ENCODE measurements at places on chromosomes 6 and 20. TPM values are rescaled to one million over a fixed set of nuclear protein-coding genes. Genes with fewer than 3 reads are reported as not detected.

The CGA gene
- not detected for total RNA-seq

The HLA-F gene
- total RNA-seq: 256 TPM

The RIMS1 gene
- total RNA-seq: not detected

The MAS1 gene
- total RNA-seq: not detected

The CDH4 gene
- 0.10 TPM for total RNA-seq

The IRF4 gene
- 689 TPM for total RNA-seq

- no peak for DNase-seq
Measured at GRCh38 chr6:383856-384255, 7.7 kb upstream of the IRF4 start.

GRCh38 chr20:57748601-57749130 lies 38.9 kb upstream of the PMEPA1 start:
- DNase-seq: peak; percentile 73

DNA sequence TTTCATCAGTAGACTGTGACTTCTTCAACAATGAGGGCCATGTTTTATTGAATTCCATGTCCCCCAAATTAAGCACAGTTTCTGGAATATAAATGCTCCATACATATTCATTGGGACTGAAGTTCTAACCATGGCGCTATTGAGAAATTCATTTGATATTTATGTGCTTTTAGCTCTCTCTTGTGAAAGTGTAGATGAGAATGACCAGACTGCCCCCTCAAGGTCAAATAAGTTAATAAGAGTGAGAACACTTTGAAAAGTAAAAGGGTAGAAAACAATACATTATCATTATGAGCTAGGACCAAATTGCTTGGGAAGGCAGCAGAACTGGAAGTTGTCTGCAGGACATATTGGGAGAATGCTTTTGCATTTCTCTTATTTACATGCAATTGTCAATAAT lies 597.9 kb downstream of the EPM2A start:
- DNase-seq: no peak

GRCh38 chr6:22036275-22036674 lies 260.6 kb downstream of the PRL start:
- DNase-seq: no peak

- DNase-seq: no peak
Measured at GRCh38 chr20:20204256-20204655, 151.9 kb downstream of the CFAP61 start.

- DNase-seq: no peak
Measured at GRCh38 chr6:159953091-159953601, 15.7 kb upstream of the IGF2R start.

GRCh38 chr6:133286765-133287164 lies 45.6 kb downstream of the EYA4 start:
- no peak for DNase-seq

- DNase-seq: no peak
Measured at GRCh38 chr6:36020154-36020553, 4.3 kb downstream of the SLC26A8 start.

- no peak for DNase-seq
Measured at GRCh38 chr6:74044417-74045096, 348.6 kb downstream of the CD109 start.

DNA sequence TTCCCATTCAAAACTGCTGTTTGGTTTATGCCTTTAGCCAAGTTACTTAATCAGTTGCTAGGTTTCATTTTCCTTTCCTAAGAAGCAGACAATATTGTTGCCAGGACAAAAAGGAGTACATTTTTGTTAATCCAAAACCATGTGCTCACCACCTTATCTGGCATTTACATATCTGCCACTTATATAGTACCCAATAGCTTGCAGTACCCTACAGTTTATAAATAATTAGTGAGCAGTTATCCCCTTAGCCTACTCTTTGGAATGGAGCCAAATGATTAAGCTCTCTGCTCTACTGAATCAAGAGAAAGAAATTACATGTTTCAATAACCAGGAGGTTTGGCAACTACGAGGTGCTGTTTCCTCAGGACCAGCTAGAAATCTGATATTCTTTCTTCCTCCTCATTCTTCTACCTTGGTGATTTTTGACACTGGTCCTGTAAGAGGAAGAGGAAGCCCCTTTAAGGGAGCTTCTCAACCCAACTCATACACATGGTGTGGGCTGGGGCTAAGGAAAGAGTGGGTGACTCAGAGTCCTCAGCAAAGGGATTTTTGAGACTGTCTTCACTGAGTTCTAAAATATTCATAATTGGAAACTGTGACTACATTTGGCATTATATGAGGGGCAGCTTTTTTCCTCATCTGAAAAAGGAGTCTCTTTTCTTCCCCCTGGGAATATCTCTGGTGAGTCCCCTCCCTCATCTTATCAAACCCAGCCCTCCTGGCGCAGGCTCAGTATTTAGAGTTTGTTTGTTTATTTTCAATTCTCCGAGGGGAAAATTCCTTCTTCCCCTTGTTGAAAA lies 1.5 kb downstream of the ZNFX1 start:
- peak; percentile 77 for DNase-seq

DNA sequence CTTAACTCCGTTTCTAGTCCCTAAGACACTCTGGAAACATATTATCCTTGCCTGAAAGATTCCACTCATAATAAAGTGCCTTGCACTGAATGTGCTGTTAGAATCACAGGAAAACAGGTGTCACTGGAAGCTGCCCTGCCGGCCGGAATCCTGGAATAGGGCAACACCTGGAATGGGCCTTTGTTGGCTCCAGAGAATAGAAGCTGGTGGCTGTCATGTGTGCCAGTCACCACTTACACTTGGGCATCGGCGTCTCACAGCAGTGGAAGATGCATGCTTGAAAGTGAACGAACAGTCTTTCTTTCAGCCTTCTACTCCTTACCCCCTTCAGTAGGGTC lies 90.8 kb upstream of the AFDN start:
- no peak for DNase-seq

GRCh38 chr20:49561256-49561655 lies 6.7 kb downstream of the PTGIS start:
- peak; percentile 6 for DNase-seq

DNA sequence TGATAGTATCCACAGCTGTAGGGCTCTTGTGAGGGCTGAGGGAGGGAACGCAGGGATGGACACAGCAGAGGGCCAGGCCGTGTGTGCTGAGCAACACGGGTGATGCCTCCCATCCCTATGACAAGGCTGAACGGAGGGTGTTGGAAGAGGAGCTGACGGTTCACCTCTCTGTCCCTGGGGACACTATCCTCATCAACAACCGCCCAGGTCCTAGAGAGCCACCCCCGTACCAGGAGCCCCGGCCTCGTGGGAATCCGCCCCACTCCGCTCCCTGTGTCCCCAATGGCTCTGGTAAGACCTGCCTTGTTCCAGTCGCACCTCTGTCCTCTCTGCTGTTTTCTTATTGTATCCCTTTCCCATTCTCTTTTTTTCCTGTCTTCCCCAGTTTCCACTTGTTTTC lies 10.1 kb downstream of the DDR1 start:
- no peak for DNase-seq

DNA sequence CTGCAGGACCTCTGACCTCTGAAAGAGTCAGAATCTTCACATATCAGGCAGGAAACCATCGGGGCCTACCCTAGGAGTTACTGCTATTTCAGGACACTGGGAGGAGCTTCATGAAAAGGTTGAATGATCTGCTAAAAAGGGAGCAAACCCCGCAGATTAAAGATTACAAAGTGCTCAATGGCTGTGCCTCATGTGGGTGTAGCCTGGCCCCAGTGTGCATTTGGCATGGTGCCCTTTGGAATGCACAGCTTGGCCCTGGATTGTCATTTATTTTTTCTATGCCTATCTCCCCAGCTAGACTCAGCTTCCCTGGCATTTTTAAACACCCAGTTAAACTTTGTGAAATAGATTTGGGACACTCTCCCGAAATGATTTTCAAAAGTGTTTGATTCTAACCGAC lies 368.5 kb upstream of the SPTLC3 start:
- DNase-seq: no peak

DNA sequence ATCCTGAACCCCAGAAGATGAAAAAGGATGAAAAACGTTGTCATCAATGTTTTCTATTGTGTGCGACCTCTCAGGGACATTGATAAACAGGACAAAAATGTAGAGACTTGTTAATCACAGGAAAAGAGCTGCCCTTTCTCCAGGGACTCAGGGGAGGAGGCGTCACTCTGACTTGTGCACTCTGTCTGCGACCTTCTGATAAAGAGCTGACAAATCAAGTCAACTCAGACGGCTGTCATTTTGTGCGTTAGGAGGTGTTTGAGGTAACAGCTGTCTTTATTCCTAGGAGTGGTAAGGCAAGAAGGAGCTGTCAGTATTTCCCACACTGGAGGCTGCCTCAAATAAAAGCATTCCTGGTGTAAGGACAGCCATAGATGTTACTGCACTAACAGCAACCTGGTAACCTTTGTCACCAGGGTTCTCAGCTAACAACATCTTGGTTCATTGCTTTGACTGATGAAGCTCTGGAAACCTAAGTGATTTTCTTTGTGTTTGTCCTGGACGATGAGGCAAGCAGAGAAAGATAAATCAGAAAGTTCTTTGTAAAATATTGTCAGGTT lies 38.6 kb upstream of the NXT1 start:
- no peak for DNase-seq

GRCh38 chr6:52598123-52598823 lies 21.4 kb upstream of the TRAM2 start:
- peak; percentile 40 for DNase-seq

DNA sequence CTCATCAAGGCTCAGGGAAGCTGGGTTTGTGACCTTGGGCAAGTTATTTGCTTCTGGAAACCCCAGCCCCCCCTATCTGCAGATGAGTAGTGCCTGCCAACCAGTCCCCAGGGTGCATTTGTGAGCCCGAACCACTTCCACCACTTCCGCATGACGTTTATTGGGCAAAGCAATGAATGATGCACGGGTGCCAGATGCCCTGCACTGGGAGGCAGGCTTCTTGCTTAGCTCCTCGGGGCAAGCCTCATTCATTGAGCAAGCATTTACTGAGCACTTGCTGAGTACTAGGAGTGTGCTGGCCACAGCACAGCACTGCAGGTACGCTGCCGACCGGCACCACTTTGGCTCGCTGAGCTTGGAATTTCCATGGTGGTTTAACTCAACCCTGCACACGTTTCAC lies 60.2 kb downstream of the GNAS-AS1 start:
- DNase-seq: no peak

DNA sequence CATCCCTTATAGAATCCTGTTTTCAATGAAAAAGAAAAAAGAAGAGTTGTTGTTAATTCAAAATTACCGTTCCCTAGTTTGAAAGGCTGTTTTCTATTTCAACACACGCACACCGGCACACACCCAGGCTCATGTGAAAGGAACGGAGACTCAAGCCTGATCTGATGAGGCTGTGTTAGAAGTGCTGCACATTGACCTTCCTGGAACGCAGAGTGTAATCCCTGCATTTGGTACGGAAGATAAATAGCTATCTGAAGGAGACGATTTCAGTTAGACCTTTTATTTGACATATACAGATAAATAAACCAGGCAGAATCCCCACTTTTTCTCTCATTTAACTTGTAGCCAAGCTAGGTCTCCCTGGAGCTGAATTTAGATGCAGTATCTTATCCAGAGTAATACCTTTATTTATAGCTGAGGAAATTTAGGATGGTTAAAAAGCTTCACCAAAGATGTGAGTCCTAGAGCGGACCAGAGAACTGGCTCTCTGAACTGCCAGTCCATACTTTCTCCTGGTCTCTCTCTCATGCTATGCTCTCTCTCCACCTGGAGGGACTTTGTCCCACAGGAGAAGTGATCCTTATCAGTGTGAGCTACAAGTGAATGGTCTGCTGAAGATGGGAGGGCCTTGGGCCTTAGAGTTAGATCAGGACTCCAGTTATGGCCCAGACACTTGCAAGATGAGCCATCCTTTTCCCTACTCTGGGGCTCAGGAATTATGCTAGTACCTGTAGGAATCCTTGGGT lies 30.6 kb downstream of the MAP3K4 start:
- no peak for DNase-seq

DNA sequence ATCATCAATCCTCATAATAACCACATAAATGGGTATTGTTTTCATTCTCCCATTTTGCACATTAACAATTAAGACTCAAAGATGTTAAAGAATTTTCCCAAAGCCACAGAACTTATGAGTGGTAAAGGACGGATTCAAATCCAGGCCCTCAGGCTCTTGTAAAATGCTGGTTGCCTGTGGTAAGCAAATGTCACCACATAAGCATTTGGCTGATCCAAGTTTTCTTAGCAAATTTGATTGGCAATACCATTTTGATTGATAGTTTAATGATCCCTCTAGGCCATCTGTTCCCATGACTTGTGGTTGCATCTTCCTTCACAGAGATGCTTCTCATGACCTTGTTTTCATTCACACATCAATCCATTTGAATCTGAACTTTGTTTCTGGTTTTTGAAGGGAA lies 252.0 kb upstream of the RIN2 start:
- no peak for DNase-seq

Data from activated CD4-positive, alpha-beta memory T cell treated with anti-CD3 and anti-CD28 coated beads for 36 hours (primary cell).